ENCODE measurements at places on chromosomes 7 and 10.

GRCh38 chr7:124440081-124440480 is 325.5 kb downstream of the GPR37 start:
- no peak for DNase-seq

DNA sequence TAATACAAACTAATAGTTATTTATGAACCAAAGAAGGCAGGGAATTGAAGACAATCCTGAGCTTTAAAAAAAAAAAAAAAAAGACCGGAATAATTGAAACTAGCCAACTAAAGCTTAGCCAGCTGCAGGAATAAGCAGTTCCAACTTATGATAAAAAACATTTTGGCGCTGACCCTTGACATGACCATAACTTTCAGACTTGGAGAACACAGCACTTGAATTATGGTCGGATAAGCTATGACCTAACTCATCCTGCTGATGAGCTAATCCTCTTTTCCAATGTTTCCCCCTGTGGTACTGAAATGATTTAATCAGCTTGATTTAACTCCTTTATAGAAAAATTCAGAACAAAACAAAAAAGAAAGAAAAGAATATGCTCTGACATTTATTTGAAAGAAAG is 181.8 kb downstream of the DGKB start:
- no peak for DNase-seq

DNA sequence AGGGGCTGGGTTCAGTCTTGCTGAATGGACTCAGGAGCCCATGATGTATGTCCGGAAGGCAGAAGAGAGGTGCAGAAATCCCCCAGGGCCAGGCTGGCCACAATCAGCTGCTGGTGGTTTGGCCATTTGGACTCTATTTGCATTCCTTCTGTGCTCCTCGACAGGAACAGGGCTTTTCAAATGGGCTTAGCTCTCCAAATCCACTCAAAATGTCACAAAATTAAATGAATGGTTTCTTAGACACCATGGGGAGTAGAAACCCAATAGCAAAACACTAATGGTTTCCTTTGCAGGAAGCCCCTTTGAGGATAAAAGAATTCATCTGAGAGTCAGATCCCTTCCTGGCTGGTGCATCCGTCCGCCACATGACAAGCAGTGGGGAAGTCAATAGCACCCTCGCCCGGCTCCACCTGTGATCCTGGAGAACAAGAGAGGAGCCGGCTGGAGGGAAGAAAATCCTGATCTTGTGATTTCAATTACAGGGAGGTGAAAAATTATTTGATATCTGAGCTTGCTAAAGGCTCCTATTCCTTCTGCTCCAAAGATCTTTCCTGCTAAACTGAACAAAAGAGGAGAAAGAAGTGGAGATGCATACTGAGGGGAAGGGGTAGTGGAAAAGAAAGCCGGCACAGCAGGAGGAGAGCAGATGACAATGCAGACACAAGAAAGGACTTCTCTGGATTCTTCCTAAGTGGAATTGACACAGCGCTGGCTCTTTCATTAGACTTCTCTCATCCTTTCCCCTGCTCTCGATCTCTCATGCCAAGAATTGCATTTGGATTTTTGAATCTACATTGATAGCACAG is 190.7 kb downstream of the C7orf25 start:
- DNase-seq: no peak

DNA sequence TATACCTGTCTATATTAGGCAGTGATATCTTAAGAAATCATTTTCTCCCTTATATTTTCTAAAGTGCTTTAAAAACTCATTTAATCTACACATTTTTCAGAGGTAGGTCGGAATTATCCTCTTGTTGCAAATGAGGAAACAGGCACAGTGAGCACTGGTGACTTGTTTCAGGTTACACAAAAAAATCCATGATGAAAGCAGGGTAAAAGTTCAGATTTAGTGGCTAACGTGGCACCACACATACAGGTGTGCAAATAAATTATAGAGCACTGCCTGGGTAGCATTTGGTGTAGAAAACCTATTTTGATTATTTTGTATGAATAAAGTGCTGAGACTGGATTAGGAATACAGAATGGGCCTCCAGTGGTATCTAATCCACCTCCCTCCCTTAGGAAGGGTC is 26.6 kb downstream of the ARMC10 start:
- no peak for DNase-seq

DNA sequence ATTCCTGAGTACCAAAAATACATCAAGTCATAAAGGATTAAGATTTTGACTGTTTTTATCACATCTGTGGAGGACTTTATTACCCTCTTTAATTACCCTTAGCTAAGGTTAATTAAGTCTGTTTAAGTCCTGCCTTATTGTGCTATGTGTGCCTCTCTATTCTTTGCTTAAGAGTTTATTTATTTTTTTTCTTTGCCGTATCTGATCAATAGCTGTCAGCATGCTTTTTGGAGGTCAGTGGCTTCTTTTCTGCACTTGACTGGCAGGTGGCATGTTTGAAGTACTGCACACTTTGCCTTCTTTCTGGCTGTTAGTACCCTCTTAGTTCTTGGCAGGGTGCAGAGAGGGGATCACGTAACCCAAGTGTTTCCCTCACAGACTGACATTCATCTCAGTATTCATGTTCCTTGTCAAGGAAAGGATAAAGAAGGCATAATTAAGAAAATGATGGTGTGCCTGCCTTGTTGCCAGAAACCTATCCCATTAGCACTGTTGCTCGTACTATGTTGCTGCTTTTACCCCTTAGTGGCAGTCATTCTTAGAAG is 225.8 kb downstream of the EXOC4 start:
- no peak for DNase-seq

DNA sequence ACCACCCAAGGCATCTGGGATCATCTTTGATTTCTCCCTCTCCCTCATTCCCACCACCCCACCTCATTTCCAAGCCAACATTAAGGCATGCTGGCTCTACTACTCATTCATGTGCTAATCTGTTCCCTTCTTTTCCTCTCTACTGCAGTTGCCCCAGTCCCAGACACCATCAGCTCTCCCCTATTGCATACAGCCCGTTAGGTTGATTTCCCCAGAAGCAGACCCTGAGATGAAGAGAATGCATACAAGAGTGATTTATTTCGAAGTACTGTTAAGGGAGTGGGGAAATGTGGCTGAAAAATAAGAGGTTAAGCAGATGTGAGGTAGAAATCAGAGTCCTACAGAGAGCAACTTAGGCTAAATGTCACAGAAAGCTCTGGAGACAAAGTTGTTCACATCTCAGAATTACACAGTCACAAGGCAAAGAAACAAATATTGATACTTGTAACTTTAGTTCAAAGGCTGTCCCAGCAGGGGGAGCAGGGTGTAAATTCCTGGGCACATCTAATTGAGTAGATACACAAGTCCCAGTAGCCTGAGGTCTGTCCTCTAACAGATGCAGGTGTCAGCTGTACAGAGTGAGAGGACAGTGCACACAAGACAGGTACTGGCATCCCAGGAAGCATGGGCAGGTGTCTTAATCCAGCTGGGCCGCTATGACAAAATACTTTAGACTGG is 20.9 kb downstream of the AKR1D1 start:
- no peak for DNase-seq

DNA sequence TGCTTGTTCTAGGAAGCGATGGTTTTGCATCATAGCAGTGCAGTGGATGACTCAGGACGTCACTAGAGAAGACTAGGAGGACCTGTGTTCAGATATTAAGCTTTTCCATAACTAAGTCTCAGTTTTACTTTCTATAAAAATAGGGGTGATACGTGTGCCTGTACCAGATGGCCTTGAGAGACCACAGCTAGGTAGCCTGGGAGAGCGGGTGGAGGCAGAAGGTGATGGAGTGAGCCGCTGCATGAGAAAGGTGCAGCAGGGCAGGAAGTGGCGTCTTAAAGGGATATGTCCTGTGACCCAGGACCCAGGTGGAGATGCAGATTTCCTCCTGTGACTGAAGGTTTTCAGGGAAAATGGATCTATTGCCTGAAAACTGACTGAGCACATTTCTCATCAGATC is 304.9 kb downstream of the CDC14C start:
- DNase-seq: no peak

- DNase-seq: no peak
These were observed 33.4 kb downstream of the VWDE start for GRCh38 chr7:12370249-12370648.

- no peak for DNase-seq
These were observed 3.0 kb upstream of the LGI1 start for GRCh38 chr10:93754761-93755160.

GRCh38 chr10:104664205-104664604 is 23.1 kb downstream of the SORCS3 start:
- no peak for DNase-seq

DNA sequence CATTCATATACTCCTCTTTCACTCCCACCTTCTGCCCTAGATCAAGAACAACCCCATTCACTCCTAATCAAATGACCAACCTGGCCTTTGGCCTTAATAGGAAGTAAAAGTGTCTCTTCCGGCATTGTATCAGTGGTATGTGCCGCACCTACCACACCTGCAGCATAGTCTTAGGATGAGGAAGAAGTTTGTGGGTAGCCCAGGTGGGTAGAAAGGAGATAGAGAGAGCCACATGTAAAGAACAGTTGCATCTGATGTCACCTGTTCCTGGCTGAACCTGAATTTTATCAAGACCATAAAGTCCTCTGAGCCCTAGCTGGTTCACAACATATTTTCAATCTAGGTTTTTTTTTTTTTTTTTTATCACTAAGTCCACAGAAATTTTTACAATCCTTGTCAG is 55.5 kb upstream of the PTPN12 start:
- no peak for DNase-seq

DNA sequence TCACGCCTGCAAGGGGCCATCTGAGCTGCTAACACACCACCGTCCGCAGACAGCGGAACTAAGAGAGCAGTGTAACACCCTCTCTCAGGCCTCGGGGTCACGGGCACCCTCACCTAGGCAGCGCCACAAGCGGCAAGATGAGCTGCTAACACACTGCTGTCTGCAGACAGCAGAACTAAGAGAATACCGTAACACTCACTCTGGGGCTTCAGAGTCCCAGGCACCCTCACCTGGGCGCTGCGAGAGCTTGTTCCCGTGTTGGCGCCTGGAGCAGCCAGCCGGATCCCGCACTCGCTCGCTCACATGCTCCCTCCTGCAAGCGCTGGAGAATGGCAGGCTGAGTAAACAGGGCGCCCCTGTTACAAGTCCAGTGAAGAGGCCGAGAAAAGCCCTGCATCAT is 160.2 kb downstream of the SRPK2 start:
- DNase-seq: no peak

DNA sequence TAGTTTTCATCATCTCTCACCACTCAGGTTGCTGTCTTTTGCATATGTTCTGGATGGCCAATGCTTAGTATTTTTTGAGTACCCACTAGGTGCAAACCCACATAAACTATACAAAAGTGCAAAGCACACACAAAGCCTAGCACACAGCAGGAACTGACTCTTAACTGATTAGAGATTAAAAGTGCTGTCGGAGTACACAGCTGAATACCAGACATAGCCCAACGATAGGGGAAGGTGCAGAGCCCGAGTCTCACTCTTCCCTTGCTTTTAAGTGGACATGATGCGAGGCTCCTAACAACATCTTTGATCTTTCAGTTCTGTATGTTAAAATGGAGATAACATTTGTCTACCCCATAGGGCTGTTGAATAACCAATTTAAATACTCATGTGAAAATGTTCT is 90.8 kb downstream of the DPY19L1 start:
- no peak for DNase-seq

DNA sequence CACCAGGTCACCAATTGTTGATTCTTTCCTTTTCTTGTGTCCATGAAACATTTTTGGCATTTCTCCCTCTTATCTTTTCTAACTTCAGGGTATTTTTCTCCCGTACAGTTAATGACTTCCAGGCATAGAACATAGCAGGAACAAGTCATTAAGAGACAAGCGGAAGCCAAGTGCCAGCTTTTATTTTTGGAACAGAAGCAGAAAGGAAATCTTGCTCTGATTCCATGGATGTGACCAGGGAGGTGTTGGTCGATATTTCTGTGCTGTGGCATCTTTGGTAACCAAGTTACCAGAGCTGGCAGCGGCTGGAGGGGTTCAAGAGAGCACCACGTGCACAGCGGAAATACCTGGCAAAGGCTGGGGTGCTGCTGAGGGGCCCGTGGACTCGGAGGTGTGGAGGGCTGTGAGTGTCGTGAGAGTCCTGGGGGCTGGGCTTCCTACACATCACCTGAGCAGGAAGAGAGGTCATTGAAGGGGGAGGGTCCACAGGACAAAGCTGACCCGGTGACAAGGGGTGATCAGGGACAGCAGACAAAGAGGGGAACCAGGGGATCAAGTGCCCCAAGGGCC is 1.8 kb downstream of the LLCFC1 start:
- no peak for DNase-seq

DNA sequence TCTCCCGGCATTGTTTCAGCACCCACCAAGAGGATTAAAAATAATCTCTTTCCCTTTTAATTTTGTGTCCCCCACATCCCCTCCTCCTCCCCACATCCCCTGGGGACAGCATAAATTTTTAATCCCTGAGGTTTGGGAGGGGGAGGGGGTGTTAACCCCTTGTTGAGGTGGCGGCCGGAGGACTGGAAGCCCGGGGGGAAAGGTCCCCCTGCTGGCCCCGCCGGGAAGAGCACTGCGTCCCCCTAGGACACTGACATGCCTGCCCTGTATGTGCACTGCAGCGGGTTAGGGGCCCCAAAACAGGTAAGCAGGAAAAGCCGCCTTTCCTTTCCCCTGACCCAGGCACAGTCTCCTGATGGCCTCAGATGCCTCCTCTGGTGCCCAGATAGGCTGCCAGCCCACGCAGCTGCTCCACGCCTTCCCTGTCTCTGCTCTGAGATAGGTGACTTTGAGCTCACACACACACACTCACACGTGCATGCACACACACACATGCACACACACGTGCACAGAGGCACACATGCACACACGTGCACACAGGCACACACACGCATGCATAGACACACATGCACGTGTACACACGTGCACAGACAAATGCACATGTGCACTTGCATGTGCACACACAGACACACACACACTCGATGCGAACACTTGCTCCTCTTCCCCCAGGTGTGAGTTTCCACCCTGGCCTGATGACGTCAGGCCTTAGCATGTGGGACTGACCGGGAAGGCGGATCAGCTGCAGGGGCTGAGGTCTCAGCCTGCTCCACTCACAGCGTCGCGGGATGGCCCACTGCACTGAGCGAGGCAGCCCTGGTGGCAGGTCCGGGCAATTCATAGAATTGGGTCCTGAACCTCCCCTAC is 12.3 kb downstream of the CNPY1 start:
- no peak for DNase-seq

DNA sequence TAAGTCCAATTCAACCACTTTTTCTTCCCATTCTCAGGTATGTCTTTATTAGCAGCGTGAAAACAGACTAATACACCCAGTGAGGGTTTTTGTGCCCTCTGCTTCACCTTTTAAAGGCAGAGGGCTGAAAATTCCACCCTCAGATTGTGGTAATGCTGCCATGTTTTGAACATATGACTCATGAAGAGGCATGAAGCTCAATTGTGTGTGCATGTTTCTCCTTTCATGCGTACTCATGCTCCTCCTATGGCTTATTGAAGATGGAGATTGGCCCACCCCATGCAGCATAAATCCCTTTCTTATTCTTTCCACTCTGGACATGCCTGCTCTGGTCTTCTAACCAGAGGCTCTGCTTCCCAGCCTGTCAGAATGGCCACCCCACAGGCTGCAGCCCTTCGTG is 168.0 kb upstream of the PRKCQ start:
- DNase-seq: no peak

DNA sequence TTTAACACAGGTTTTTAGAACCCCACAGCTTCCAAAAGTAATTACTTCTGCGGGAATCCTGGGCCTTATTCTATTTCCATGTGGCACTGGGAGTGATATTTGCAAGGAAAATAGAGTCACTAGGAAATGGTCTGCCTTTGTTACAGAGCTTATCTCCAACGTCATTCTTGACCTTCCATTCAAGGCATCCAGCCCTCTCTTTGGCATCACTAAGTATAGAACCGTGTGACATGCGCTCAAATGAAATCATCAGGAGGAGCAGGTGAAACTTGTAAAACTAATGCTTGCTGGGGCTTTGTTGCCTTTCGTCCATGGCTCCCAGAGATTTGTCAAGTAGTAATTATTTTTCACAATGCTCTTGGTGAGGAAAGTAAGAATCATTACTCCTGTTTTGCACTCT is 73.4 kb downstream of the PAPSS2 start:
- DNase-seq: no peak
